Stimulated activated naive CD4-positive, alpha-beta T cell treated with Interleukin-2 at 50 U/mL for 16 hours (primary cell): ENCODE measurements at places on chromosomes 5 and 9.

DNA sequence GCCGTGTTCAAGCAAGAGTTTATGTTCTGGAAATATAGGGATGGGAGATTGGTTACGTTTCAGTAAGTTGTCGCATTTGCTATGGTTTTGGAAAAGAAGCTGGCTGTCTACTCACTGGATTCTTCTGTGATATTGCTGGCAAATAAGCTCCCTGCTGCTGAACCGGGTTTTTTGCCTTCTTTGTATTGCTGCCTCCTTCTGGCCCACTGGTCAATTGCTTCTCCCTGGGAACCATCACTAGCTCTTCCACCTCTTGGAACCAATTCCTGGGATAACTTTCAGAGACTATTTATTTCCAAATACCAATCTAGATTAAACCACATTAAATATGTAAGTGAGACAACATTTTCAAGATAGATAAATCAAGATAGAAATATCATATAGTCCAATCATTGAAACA lies 43.0 kb downstream of the NUDT12 start:
- DNase-seq, result no peak

DNA sequence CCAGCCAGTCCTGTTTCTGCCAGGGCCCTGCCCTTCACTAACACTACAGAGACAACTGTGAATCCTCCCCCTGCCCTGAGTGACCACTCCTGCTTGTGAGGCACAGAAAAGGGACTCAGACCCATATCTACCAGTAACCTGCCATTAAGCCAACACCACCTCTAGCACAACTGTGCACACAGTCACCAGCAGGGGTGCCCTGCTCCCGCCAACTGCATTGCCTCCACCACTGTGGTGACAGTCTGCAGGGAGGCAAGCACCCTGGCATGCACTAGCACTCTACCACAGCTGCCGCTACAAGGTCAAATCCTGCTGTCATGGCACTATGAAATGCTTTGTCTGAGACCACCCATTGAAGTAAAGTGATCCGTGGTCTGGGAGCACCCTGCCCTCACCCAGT lies 1028.5 kb upstream of the CDH9 start:
- DNase-seq, result no peak

- DNase-seq, result no peak
Observed at GRCh38 chr9:78044189-78044588, 12.6 kb upstream of the GNAQ start.

- DNase-seq, result no peak
Observed at GRCh38 chr5:113034182-113034773, 57.7 kb downstream of the DCP2 start.

DNA sequence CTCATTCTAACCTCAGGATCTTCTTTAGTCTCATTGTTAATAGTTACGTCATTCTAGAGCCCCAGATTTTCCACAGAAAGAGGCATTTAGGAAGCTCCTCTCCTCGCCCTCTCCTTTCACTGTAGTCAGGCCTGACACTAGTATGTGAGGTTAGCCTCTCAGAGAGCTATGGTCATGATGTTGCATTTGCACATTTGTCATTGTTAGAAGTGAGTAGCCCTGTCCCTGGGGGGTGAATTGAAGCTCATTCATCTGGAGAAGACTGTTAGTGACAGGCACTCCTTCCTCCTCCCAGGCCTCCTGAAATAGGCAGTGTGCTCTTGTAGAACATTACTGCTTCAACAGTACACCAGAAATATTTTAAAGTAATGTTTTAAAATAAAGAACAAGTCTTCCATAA lies 26.6 kb upstream of the LRRTM2 start:
- no peak for DNase-seq

GRCh38 chr5:10612251-10612650 lies 48.4 kb downstream of the ANKRD33B start:
- no peak for DNase-seq

GRCh38 chr9:75083188-75083970 lies 4.6 kb downstream of the NMRK1 start:
- DNase-seq, result peak; percentile 17
